ENCODE measurements at places on chromosomes 16 and 17.
A peak's percentile ranks its signal among the peaks of the same experiment; 100 is the strongest.

DNA sequence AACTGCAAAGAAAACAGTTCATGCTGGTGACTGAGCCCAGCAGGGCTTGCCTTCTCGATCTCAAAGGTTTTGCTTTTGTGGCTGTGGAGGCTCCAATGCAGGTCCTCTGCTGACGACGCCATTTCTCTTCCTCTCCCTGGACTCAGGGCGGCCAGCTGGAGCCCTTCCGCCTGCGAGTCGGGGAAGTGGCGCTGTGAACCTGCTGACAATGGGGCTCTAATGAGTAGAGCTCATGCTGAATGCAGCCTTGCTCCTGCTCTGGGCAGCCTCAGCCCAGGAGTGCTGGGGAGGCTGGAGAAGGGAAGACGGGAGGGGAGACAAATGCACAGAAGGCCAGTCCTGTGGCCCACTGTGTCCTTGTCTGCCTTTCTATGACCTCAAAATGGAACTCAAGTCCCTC, 43.8 kb downstream of the VAC14 start:
- no peak for DNase-seq
- H3K27me3 ChIP-seq: no peaks in the 10 kb centered on the region
- no peak overlapping the region for H3K4me3 ChIP-seq
- no peaks in the 10 kb centered on the region for H3K4me1 ChIP-seq

DNA sequence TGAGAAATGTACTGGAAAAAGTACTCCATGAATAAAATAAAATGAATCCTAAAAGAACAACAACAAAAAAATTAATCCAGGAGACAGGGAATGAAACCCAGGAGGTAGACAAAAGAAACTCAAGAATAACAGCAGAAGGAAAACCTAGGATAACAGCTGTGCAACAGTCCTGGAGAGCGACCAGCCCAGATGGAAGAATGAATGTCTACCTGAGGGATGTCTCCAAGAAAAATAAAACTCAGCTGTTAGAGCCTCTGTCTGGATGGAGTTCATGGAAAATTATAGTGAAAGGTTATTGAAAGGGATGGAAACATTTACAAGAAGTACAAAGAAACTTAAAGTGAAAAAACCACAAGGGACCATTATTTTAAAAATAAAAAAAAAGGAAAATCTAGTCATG, 135.8 kb upstream of the CA10 start:
- no peak overlapping the region for H3K4me3 ChIP-seq
- DNase-seq: no peak
- no peaks in the 10 kb centered on the region for H3K27me3 ChIP-seq
- no peaks in the 10 kb centered on the region for H3K36me3 ChIP-seq
- no peaks in the 10 kb centered on the region for H3K4me1 ChIP-seq

GRCh38 chr17:38704606-38705522, at the start of gene MLLT6:
Gene MLLT6, plus strand, starts transcription at chr17:38705273. Its CDS starts 360 bp downstream, at chr17:38705633.
- H3K4me1 ChIP-seq: peaks cover 9% of the 10 kb centered on the region
- peak; percentile 90 for DNase-seq
- peaks cover 12% of the 10 kb centered on the region for H3K27me3 ChIP-seq
- no peaks in the 10 kb centered on the region for H3K36me3 ChIP-seq
- H3K27ac ChIP-seq: peak within 1 kb of the TSS; percentile 79
- H3K4me3 ChIP-seq: peak within 1 kb of the TSS; percentile 63

- peaks cover 7% of the 10 kb centered on the region for H3K4me1 ChIP-seq
- DNase-seq: no peak
- no peak overlapping the region for H3K4me3 ChIP-seq
- no peak overlapping the region for H3K27ac ChIP-seq
- H3K36me3 ChIP-seq: no peaks in the 10 kb centered on the region
- peaks cover 5% of the 10 kb centered on the region for H3K27me3 ChIP-seq
These were observed 12.7 kb upstream of the CD300A start for GRCh38 chr17:74453665-74454196.

DNA sequence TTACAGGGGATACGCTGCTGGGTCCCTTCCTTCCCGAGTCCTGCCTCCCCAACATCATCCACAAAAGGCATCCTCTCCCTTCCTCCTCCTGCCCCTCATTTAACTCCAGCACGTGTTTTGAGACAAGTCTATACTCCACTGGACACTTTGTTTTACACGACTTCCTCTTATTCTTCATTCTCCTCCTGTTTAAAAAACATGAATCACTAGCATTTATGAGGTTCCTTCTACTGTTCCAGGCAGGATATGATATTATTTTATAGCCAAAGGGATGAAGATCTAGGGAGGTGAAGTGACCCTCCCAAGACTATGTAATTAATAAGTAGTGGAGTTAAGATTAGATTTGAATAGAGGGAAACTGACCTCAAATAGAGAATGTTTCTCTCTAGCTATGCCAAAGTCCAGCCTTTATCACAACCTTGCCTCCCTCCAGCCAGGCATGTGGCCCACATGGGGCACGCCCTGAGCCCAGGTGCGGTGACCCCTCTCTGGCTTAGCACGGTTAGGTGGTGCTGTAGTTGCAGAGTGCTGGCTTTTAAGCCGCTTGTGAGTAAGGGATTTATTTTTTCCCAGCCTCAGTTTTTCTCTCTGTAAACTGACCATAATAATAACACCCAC, 1.3 kb upstream of the HSD17B2 start:
- DNase-seq: no peak
- H3K27me3 ChIP-seq: no peaks in the 10 kb centered on the region
- H3K4me1 ChIP-seq: no peaks in the 10 kb centered on the region
- no peak overlapping the region for H3K4me3 ChIP-seq
- no peaks in the 10 kb centered on the region for H3K36me3 ChIP-seq

- H3K27me3 ChIP-seq: no peaks in the 10 kb centered on the region
- no peaks in the 10 kb centered on the region for H3K4me1 ChIP-seq
- H3K27ac ChIP-seq: no peak overlapping the region
- H3K4me3 ChIP-seq: no peak overlapping the region
- H3K36me3 ChIP-seq: no peaks in the 10 kb centered on the region
- DNase-seq: no peak
These were observed 43.4 kb downstream of the MYOCD start for GRCh38 chr17:12709063-12709462.

GRCh38 chr17:72692676-72693075, 399.8 kb downstream of the SLC39A11 start:
- H3K4me3 ChIP-seq: no peak overlapping the region
- H3K27me3 ChIP-seq: no peaks in the 10 kb centered on the region
- H3K36me3 ChIP-seq: no peaks in the 10 kb centered on the region
- DNase-seq: no peak

GRCh38 chr17:30000755-30001257, 59.4 kb downstream of the EFCAB5 start:
- no peak for DNase-seq
- no peaks in the 10 kb centered on the region for H3K4me1 ChIP-seq
- no peaks in the 10 kb centered on the region for H3K27me3 ChIP-seq
- H3K27ac ChIP-seq: no peak overlapping the region
- H3K4me3 ChIP-seq: no peak overlapping the region

DNA sequence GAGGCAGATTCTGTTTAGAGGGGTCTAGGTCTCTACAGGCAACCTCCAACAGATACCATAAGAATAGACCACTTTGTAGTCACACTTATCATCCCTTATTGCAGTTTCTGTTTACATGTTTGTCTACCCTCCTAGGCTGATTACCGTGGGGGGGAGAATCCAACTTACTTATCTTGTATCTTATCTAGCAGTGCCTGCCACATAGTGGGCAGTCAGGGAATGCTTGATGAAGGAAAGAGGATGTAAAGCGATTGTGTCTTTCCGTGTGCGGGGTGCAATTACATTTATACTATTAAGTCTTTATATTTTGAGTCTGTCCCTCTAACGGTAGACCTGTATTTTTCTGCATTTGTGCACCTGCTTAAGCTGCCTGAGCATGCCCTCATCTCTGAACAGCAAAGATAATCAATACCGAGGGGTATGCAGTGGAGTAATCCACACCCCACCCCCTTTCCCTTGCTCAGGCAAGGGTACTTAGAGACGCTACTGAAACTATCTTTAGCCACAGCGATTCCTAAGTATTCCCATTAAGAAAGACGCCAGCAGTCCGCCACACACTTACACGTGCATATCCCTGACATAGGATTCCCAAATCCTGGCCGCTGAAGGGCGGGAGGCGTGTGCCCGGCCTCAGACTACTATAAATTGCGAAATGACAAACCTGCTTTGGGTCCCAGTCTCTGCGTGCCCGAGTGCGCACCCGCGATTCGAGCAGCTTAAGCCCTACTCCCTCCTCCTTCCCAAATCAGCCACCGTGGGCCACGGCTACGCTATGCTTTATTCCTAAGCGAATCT, 635 bp upstream of the AATF start:
- peaks cover 5% of the 10 kb centered on the region for H3K36me3 ChIP-seq
- peak overlapping the region; percentile 7 for H3K27ac ChIP-seq
- H3K27me3 ChIP-seq: peaks cover 4% of the 10 kb centered on the region
- DNase-seq: peak; percentile 67
- peaks cover 8% of the 10 kb centered on the region for H3K4me1 ChIP-seq
- H3K4me3 ChIP-seq: peak overlapping the region; percentile 55

GRCh38 chr17:27810211-27810901, 10.0 kb upstream of the NOS2 start:
- no peak overlapping the region for H3K4me3 ChIP-seq
- H3K27me3 ChIP-seq: no peaks in the 10 kb centered on the region
- H3K27ac ChIP-seq: no peak overlapping the region
- H3K36me3 ChIP-seq: no peaks in the 10 kb centered on the region
- no peaks in the 10 kb centered on the region for H3K4me1 ChIP-seq

- H3K36me3 ChIP-seq: peaks cover 5% of the 10 kb centered on the region
- no peak overlapping the region for H3K27ac ChIP-seq
- no peaks in the 10 kb centered on the region for H3K4me1 ChIP-seq
- no peak for DNase-seq
- H3K27me3 ChIP-seq: no peaks in the 10 kb centered on the region
These were observed 78.3 kb downstream of the PLD6 start for GRCh38 chr17:17127730-17128291.

DNA sequence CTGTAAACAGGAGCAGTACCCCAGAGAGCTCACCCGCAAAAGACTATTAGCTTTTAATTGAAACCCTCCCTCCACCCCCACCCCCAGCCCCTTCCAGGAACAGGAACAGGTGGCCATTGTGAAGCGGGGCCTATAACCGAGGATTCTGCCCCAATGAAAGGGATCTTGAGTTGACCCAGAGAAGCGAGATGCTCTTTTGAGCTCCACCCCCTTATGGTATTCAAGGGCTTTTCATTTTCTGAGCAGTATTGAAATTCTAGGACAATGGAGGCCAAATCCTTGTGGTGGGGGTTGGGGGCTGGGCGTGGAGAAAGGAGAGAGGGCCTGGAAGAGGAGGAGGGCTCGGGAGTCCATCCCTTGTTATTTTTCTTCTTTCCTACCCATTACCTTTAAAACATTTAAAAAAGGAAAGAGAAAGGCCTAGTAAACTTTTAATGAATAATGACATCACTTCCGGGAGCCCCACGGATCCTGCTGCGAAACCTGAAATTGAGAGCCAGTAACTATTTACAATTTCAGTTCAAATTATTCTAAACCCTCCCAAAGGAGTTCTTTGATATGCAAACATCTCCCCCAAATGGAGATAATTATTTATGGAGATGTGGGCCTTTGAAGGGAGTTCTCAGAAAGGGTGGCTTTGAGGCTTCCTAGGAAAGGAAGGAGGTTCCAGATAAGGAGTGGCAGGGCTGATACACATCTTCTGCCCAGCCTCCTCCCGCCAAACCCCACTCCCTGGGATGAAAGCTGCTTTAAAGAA, 30.5 kb downstream of the HS3ST3B1 start:
- H3K27me3 ChIP-seq: no peaks in the 10 kb centered on the region
- peak overlapping the region; percentile 78 for H3K27ac ChIP-seq
- no peak overlapping the region for H3K4me3 ChIP-seq
- peaks cover 14% of the 10 kb centered on the region for H3K4me1 ChIP-seq

DNA sequence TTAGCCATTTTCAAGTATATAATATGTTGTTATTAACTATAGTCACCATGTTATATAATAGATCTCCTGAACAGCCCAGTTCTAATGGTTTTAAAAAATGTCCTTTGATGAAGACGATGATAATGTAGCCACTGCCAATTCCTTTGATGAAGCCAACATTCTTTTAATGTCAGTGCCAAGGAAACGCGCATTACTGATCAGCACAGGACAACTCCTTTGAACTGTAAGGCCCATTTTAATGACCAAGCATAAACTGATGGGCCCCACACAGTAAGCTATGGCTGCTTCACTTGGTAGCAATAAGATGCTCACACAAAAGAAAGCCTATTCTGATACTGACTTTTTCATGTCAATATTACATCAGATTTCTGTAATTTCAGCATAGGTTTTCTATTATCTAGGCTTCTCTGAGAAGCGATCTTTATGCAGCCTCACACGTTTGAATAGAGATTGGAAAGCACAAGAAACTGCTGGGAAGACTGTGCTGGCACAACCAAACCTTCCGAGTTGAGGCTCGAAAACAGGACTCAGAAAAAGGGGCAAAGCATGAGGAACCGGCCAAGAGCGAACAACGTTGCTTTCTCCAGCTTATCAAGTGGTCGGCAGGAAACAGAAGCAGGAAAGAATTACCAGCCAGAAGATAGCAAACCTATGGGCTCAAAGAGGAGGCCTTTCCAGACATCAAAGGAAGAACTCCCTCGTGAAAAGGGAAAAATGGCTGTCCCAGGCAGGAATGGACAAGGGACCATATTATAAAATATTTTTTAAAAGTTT, 19.4 kb downstream of the ERN1 start:
- no peaks in the 10 kb centered on the region for H3K27me3 ChIP-seq
- no peak overlapping the region for H3K27ac ChIP-seq
- DNase-seq: peak; percentile 43
- H3K4me1 ChIP-seq: peaks cover 2% of the 10 kb centered on the region

DNA sequence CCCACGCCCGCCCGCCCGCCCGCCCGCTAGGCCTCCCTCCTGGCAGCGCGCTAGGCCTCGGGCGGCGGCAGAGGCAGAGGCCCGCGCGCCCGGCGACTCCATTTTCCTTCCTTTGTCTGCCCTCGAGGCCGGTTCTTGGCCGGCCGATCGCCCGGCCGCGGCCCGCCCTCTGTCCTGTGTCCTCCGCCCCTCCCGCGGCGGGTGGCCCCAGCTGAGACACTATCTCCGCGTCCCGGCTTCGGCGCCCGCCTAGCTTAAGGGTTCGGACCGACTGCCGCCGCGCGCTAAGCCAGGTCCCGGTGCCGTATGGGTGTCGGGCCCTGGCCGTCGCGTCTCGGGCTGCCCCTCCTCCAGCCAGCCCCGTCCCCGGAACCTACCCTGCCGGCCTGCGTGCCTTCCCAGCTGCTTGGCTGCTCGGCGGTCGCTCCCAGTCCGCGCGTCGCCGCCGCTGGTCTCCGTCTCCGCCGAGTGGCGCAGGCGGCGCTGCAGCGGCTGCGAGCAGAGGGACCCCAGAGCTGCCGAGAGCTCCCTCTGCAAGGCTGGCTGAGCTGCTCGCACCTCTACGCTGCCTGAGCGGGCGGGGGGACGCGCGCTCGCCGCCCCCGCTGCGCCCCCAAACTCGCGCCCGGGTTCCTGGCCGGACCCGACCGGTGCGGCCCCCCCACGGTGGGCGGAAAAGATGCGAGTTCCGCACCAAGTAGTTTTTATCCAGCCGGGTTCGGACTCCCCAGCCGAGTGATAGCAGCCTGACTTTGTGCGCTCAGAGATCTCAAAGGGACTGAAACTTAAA, 787 bp downstream of the CTCF start:
- H3K4me3 ChIP-seq: peak overlapping the region; percentile 77
- no peaks in the 10 kb centered on the region for H3K36me3 ChIP-seq
- peak overlapping the region; percentile 100 for H3K27ac ChIP-seq
- DNase-seq: peak; percentile 79
